ENCODE measurements at places on chromosomes 12 and 14.

DNA sequence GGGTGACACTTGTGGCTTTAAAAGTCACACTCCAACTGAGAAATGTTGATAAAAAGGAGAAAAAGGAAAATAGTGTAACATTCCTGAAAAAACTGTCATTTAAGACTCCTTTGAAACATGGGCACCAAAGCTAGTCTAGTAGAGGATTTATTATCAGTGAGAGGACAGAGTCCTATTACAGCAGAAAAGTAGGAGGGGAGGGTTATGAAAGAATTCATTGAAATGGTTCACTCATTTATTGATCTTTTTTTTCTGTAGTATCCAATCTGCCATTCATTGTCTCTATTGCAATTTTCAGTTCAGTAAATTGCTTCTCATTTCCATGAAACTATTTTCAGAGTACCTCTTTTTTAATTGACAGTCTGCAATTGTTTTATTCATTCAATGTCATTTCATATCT lies 25.4 kb downstream of the PPM1A start:
- no peak for DNase-seq

DNA sequence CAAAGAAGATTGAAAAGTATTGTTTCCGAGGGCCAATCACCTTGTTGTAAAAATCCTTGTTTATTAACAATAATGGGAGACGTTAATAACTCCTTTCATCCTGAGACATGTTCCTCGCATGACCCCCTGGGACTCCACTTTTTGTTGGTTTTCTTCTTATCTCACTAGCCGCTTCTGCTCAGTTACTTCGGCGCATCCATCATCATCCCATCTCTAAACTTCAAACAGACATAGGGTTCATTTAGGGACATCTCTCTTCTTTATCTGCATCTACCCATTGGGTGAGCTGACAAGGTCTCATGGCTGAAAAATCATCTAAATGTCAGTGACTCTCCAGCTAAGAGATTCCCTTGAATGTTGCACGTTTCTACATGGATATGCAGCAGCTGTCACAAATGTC lies 252.2 kb downstream of the ANO2 start:
- no peak for DNase-seq

- DNase-seq = no peak
Observed at GRCh38 chr14:32304296-32304695, 24.8 kb upstream of the AKAP6 start.

DNA sequence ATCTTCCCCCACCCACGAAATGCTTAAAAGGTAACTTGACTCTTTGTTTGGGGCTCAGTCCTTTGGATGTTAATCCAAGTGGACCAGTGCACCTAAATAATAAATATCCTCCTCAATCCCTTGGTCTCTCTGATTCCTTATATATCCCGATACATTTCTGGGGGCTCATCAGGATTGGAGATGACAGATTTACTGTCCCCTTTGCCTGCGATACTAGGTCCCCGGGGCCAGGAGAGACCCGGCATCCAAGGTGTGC lies 26.3 kb downstream of the KLRK1 start:
- no peak for DNase-seq

DNA sequence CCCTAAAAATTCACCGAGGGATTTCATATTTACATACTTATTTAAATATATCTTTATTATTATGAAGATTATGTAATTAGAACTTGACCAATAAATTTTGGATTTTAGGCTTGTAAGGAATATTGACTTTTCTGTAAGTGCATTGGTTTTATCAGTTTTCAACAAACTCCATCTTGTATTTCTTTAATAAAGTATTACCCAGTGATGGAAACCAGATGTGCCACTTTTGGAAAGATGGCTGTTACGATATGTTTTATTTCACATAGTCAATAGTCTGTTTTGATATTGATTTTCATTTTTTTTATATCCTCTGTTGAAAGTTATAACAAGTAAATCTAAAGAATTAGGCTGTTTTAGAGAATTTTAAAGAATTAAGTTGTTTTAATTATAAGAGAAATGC lies 1.8 kb downstream of the MON2 start:
- DNase-seq = no peak

DNA sequence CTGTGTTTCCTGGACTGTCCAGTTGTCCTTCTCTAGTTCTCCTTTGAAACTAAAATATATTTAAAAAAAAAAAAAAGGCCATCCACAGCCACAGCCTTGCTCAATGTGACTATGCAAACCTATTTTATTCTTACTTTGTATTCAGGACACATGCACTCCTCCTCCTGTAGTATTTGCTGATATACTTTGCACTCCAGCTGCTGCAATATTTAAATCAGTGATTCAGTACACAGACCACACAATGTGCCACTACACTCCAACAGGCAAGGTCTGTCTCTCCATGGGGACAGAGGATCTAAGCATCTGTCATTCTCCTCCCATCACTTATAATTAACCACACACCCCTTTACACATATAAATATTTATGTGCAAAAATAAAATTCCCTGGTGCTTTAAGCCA lies 40.2 kb upstream of the CCDC196 start:
- DNase-seq = no peak

GRCh38 chr14:70821584-70822529 lies 12.5 kb upstream of the MAP3K9 start:
- peak; percentile 50 for DNase-seq

- no peak for DNase-seq
Observed at GRCh38 chr14:90421001-90421631, 24.3 kb downstream of the CALM1 start.

DNA sequence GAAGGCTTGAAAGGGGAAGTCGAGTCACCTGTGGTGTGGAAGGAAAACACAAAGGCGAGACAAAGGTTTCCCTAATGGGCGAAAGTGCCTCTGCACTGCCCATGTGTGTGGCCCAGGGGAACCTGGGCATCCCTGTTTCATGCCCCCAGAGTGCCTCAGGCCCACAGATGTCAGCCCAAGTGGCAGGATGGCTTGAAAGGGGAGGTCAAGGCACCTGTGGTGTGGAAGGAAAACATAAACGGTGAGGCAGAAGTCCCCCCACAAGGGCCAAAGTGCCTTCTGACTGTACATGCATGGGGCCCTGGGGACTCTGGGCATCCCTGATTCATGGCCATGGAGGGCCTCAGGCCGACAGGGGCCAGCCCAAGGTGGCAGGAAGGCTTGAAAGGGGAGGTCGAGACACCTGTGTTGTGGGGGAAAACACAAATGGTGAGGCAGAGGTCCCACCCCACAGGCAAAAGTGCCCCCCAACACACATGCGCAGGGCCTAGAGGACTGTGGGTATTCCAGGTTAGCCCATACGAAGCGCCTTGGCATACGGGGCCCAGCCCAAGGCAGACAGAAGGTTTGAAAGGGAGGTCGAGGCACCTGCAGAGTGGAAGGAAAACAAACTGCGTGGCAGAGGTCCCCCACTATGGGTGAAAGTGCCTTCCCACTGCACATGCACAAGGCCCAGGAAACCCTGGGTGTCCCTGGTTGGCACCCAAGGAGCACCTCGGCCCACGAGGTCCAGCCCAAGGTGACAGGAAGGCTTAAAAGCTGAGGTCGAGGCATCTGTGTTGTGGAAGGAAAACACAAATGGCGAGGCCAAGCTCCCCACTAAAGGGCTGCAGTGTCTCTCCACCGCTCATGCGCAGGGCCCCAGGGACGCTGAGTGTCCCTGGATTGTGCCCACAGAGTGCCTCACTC lies 382.3 kb downstream of the ALG10 start:
- no peak for DNase-seq

- DNase-seq = no peak
Observed at GRCh38 chr12:45286621-45287020, 70.7 kb downstream of the ANO6 start.

DNA sequence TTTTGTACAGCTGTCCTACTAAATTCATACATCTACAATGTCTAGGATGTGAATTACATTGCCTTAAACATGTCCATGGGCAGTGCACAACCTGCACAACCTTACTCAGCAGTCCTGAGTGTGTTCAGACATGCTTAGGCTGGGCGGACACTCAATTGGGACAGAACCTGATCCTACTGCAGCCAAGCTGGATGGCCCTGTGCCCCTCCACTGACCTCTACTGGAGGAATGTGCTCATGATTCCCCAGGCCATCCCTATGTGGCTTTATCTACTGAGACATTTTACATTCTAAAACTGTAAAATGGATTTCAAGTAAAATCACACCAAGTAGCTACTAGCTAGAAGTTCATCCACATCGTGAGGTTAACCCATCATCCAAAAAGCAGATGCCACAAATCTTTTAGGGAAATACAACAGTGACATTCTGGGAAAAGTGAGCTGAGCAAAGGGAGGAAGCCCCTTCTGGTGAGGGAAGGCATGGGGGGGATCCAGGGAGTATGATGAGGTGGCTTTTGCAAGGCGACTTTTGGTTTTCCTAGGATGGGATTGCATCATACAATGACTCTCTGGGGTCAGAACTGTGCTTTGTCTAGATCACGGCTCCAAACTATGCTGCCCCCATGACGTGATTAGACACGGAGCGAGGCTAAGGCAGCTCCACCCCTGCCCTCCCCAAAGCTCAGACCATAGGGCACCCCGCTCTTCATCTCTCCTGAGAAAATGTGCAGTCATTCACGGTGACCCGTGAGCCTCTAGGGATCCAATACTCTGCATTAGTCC lies 911.7 kb upstream of the TMEM132C start:
- no peak for DNase-seq

- no peak for DNase-seq
Observed at GRCh38 chr14:60707858-60708257, 16.3 kb downstream of the SIX4 start.

DNA sequence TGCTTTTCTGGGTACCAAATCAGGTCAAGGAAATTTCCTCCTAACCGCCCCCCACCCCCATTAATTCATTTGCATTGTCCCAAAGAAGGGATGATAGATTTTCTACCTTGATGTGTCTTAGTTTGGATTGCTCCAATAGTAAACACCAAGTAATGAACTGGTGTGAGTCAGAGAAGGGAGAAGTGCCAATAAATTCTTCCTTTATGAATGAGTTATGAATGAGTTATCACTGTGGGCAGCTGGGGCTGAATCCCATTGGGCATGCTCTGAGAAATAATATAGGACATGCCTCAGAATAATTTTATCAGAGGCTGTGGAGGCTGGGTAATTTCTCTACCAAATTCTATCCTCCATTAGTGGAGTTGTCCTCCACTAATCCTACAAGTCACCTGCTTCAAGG lies 277.9 kb upstream of the FLRT2 start:
- no peak for DNase-seq

GRCh38 chr12:9039397-9039977 lies 50.1 kb downstream of the KLRG1 start:
- peak; percentile 20 for DNase-seq

DNA sequence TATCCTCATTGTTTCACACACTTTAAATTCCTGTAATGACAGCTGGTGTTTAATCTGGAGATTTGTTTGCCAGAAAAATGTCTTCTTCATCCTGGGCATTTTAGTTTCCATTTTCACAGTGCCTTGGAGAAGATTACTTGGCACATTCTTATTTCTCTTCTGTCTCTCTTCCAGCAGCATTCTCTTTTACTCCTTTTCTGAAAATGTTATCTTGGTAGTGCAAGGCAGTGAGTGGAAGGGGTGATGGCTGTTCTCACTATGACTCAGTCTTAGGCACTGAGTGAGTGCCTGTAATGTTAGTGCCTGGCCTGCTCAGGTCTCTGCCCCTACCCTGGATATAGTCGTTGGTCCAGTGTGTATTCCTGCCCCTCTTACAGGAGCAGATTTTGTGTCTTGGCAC lies 13.1 kb downstream of the CLECL1 start:
- DNase-seq = no peak

- DNase-seq = no peak
Observed at GRCh38 chr14:96130854-96131253, 73.8 kb upstream of the BDKRB2 start.

DNA sequence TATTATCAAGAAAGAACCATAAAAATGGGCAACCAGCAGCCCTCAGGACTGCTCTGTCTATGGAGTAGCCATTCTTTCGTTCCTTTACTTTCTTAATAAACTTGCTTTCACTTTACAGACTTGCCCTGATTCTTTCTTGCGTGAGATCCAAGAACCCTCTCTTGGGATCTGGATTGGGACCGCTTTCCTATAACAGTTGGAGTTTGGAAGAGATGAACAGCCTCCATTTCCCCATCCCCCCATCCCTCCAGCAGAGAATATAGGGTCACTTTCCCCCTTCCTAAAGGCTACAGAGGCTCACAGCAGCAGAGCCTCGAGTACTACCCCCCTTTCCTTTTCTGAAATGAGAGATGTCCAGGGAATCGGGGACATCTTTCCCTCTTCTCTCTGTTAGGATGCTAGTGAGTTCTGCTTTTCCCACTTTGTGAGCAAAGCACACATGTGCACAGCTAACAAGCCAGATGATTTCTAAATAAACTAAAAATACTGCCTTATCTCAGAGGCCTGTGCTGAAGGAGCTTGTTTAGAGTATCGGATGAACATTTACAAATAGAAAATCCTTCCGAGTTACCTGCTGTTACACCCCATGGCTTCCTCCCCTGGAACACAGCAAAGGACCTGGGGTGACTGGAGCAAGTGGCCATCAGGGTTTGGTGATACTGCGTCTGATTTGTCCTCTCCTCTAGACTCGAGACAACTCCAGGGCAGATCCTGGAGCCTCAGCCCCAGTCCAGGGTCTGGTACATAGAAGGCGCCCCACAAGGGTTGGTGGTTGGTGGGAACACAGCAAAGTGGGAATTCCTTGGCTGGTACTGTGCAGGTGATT lies 144.2 kb downstream of the SLC38A6 start:
- DNase-seq = no peak

GRCh38 chr12:22855456-22855855 lies 230.5 kb downstream of the ETNK1 start:
- no peak for DNase-seq

DNA sequence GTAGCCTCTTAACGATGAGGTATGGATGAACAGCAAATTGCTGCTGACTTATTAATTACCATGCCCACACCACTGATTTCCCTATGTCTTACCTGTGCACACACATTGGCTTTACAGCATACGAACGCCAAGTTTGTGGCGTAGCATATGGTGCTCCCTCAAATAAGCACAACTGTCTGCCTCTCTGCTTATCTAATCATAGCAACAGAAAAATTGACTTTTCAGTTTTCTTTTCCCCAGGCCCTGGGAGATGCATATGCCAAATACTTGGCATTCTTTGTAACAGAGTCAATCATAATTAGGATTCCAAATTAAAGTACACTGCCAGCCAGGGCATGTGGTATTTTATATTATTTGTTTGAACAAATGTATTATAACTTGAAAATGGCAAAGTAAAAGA lies 625.5 kb downstream of the DIO2 start:
- DNase-seq = no peak

GRCh38 chr14:24435998-24436354 lies 6.2 kb downstream of the KHNYN start:
- no peak for DNase-seq

- DNase-seq = no peak
Observed at GRCh38 chr12:24133384-24133783, 183.9 kb upstream of the SOX5 start.

- no peak for DNase-seq
Observed at GRCh38 chr12:97542666-97543280, 80.2 kb downstream of the RMST start.

GRCh38 chr12:80406253-80406652 lies 37.8 kb upstream of the PTPRQ start:
- no peak for DNase-seq

GRCh38 chr14:99602788-99603415 lies 1.1 kb downstream of the CCDC85C start:
- no peak for DNase-seq
